ENCODE measurements at places on chromosomes 5 and 9.

DNA sequence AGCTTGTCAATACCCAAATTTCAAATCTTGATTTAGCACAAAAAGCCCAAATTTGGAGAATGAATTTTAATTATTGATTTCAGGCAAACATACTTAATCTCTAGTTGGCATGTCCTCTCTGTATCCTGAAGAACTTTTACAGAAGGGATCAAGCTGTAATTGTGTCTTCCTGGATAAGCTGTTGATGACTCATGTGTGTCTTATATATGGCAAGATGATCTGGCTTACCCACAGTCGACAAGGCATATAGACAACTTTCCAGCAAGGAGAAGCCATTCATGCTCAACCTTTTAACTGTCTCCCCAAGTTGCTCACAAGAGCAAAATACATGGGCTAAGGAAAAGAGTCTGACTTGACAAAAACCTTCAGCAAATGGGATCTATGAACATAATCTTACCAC is 112.5 kb upstream of the SLCO6A1 start:
- DNase-seq = no peak

DNA sequence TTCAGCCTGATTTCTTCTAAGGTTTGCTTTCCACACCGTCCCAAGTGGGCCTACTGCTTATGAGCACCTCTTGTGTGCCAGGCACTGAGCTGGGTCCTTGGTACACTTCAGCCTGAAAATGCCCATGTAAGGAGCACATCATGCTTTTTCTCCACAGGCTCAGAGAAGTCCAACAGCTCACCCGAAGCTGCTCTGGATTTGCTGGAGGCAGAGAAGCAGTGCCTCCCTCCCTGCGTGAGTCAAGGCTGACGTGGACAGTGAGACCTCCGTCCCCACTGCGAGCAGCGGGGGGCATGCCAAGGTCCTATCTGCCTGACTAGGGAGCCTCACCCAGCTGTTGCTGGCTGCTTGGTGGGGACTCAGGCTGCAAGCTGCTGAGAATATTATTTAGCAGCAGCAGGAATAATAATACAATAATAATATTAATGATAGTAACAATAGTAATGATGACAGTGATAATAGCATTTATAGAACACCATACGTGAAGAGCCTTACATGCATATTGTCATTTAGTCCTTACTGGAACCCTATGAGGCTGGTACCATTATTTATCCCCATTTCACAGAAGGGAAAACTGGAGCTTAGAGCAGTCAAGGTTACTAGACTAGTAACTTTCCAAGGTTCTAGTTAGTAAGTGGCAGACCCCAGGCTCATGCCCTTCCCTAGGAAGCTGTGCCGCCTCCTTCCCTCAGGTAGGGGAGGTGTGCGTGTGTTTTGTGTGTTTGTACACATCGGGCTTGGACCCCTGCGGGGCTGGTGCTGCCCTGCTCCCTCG is 194.8 kb downstream of the HSPA4 start:
- DNase-seq = no peak

DNA sequence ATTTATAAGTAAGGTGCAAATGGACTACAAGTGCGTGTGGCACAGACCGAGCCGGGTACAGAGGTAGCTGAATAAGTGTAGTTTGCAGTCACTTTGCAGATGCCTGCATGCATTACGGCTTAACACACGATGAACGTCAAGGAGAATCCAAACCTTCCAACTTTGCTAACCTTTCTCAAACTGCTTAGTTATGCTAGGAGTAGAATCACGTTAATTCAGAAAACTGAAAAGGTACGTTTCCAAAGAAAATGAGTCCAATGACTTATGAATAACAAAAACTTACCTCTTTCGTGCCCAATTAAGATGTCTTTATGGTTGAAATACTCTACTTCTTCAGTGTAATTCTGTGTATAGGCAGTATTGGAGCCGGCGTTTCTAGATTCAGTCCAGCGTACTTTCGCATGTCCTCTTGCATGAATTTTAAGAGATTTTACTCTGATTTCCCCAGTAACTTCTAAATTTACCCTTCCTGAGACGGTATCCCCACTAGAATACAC is 539 bp downstream of the ARRDC3 start:
- DNase-seq = no peak

GRCh38 chr5:67195406-67196275 is 958 bp downstream of the CD180 start:
- no peak for DNase-seq

GRCh38 chr9:124399323-124399967 is 15.8 kb downstream of the PSMB7 start:
- DNase-seq = no peak

GRCh38 chr5:149238540-149238939 is 33.1 kb upstream of the AFAP1L1 start:
- DNase-seq = peak; percentile 43

DNA sequence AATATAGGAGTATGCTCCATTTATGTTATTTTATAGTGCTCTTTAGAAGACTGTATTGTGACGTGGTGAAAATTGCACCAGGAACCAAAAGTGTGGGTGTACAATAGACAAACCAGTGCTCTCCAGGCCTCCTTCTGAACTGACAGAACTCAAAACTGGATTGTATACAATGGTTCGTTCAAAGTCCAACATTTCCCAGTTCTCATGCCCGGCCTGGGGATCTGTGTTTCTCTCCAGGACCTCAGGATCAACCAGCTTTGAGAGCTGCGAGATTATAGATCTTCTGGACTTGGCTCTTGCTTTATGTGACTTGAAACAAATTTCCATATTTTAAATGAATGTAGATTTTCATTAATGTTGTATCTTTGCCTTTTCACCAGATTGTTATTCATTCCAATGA is 60.8 kb upstream of the CER1 start:
- DNase-seq = no peak

GRCh38 chr5:132779961-132780360 is 2.9 kb upstream of the SEPTIN8 start:
- no peak for DNase-seq

- no peak for DNase-seq
These were observed 316.1 kb downstream of the TLE1 start for GRCh38 chr9:81373294-81373693.

DNA sequence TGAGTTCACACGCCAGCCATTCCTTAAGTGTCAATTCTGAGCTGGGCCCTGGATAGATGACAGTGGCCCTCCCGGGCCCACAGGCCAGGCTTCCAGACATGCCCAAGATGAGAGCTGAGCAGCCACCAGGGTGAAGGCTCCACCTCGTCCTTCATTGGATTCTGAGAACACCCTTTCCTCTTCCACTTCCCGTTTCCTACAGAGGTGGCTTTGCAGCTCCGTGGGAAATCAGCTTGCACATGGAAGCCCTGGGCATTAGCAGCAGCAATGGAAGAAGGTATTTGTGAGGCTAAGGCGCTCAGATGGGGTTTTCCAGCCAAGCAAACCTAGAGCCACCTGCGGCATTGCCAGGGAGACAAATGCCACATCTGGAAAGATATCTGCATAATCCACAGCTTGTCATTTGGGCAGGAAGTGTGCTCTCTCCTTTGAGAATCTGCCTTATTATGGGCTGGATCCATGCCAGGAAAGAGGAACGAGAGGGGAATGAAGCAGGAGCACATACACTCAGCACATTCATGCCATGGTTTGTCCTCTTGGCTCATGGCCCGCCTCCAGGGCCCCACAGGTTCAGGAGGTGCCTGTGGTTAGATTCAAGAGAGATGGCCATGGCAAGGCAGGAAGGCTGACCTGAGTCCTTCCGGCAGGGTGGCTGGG is 34.1 kb downstream of the CFAP77 start:
- DNase-seq = no peak

- no peak for DNase-seq
These were observed 20.3 kb downstream of the NEK6 start for GRCh38 chr9:124278054-124278540.

- no peak for DNase-seq
These were observed 14.9 kb downstream of the GAPT start for GRCh38 chr5:58505971-58506640.

DNA sequence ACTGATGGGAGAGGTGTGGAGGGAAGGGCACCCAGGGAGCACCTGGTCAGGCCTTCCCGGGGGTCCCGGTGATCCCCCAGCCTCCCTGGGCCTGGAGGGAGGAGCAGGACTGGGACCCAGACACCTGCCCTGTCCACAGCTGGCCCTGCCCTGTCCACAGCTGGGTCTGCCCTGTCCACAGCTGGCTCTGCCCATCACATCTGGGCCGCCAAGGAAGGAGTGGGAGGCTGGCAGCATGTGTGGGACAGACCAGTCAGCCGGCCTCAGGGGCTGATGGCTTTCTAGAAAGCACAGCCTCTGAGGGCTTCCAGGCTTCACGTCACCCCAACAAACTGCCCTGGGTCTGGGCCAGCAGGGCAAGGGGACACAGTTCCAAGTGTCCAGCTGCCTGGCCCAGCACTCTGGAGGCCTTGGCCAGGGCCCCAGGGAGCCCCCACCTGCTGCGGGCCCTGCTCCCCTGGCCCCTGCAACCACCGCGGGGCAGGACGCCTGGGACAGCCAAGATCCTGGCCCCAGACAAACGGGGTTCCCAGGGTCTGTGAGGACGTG is 12.2 kb downstream of the DNLZ start:
- DNase-seq = no peak

GRCh38 chr9:134305533-134305932 is 20.7 kb upstream of the RXRA start:
- DNase-seq = no peak

- DNase-seq = no peak
These were observed 534.5 kb downstream of the BNC2 start for GRCh38 chr9:16335788-16336580.

DNA sequence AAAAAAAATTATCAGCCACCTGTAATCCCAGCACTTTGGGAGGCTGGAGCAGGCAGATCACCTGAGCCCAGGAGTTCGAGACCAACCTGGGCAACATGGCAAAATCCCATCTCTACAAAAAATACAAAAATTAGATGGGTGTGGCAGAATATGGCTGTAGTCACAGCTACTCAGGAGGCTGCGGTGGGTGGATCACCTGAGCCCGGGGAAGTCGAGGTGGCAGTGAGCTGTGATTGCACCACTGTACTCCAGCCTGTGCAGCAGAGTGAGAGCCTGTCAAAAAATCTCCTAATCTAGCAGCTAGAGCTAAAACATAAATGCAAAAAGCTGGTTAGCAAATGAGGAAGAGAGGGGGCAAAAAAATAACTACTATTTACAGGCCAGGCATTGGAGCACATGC is 12.0 kb downstream of the PSMB7 start:
- DNase-seq = no peak

GRCh38 chr5:174301848-174302625 is 256.5 kb downstream of the NSG2 start:
- DNase-seq = no peak

DNA sequence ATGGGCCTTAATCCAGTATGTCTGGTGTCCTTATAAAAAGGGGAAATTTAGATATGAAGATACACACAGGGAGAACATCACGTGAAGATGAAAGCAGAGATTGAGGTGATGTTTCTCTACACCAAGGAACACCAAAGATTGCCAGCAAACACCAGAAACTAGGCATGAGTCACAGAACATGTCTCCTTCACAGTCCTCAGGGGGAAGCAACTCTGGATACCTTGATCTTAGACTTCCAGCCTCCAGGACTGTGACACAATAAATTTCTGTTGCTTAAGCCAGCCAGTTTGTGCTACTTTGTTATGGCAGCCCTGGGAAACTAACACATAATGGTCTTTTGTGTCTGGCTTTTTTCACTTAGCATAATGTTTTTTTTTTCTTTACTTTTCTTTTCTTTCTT is 41.2 kb upstream of the STRBP start:
- no peak for DNase-seq

DNA sequence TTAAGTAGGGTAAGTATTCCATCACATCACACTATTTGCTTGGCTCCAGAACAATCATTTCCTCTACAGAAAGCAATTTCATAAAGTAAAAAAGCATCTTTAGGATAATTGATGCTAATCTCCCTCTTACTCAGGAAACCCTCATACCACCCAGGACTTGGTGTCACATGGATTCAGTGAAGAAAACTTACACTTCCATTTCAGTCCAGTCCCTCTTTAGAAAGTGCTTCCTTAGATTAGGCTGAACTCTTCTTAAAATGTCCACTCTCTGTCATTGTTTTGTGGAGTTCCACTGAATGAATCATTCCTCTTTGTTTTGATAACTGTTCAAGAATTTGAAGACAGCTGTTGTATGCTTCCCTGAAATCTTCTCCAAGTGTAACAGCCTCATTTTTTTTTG is 144.0 kb upstream of the ZNF462 start:
- DNase-seq = no peak

- no peak for DNase-seq
These were observed 271.3 kb downstream of the ARHGAP26 start for GRCh38 chr5:143041461-143041860.

- no peak for DNase-seq
These were observed 132.1 kb downstream of the KDM4C start for GRCh38 chr9:6889868-6890267.

DNA sequence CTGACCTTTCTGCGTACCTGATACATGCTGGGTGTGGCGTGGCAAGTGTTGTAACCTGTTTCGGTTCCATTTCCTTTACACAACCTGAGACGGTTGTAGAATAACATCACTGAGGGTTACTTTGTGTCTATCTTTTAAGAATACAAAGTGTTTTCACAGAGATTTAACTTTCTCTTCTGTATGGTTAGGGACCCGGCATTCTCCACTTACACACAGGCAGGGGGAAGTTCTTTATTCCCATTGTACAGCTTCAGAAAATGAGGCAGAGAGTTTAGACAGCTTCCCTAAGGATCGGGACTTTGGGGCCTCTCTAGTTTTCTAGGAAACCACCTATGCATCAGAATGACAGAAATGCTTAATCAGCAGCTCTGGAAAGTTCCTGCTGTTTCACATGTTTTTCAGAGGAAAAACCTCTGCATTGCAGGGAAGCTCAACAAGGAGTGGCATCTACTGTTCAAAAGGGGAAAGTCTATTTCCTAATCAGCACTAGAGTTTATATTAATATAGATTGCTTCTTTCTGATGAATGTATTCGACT is 41.3 kb downstream of the CAST start:
- DNase-seq = no peak

- DNase-seq = no peak
These were observed 145.4 kb upstream of the IER5L start for GRCh38 chr9:129323376-129323998.

Measured in iPS-NIHi11 (cell line).